ENCODE measurements at places on chromosomes 7 and 10.
A peak's percentile ranks its signal among the peaks of the same experiment; 100 is the strongest.

DNA sequence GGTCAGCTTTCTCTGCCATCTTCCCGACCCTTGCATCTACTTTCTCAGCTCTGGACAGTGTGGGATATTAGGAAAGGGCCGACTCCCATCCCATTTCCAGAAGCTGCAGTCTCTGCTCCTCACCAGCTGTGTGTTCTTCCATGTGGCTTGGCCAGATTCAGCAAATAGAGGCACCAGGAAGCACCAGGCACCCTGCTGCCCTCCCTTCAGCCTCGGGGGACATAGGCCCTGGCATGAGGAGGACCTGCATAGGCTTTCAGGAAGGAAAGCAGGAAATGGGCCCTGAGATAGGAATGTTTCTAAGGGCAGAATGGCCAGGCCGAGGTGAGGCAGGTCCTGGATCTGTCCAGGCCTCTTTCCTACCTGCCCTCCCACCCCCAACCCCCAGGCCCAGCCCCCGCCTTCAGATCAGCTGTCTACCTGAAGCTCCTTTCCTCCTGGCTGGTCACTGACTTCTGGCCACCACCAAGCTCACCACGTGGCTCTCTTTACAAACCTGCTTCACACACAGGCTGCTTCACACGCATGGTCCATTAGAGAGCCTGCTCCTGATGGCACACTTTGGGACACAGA is 27.5 kb upstream of the PURB start:
- no peak for DNase-seq

GRCh38 chr7:17456541-17456940 is 158.1 kb downstream of the AHR start:
- DNase-seq: no peak

DNA sequence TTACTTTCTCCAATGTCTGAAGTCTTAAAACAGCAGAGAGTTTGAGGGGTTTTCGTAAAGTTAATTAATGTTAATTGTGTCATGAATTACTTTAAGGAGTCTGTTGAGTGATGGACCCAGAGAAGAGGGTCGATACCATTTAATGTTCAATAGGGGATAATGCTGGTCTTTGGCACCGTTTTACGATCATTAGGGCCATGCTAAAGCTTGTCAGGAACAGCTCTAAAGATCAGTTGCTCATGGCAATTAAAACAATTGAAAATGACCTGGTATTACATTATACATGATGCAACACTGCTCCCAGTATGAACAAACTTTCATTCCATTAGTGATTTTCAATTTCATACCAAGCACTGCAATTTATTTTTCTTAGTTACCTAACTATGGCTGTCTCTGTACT is 296.9 kb downstream of the ETV1 start:
- no peak for DNase-seq

- no peak for DNase-seq
Observed at GRCh38 chr7:70700055-70700940, 431.6 kb upstream of the GALNT17 start.

DNA sequence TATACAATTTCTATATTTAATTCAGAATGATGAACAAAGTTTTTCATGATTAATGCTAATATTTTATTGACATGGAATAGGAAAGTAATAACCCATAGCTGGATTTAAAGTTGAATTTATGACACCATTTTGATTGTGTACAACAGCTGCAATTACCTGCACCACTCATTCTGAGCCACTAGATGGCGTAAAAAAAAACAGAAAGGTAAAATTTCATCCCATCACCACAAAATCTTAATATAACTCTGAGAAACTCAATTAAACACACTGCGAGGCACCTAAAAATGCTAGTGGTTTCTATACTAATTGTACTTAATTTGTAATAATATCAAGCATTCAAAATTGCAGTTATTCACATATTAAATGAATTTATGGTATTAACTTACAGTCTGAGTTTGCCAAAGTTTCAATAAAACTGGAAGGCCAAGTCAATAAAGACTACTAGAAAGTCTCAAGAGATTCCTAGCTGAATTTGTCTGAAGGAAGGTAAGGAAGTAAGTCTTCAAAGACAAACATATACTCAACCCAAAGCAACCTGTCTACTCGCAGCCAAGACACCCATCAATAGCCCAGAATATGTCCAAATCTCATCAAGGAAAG is 182.5 kb downstream of the SKAP2 start:
- no peak for DNase-seq

- DNase-seq: no peak
Observed at GRCh38 chr10:62638062-62638477, 166.4 kb upstream of the ADO start.

- no peak for DNase-seq
Observed at GRCh38 chr10:69646185-69647060, 16.4 kb downstream of the FAM241B start.

GRCh38 chr10:132526676-132527075 is 10.9 kb upstream of the INPP5A start:
- no peak for DNase-seq

GRCh38 chr7:2882111-2882510 is 38.0 kb upstream of the GNA12 start:
- DNase-seq: no peak

DNA sequence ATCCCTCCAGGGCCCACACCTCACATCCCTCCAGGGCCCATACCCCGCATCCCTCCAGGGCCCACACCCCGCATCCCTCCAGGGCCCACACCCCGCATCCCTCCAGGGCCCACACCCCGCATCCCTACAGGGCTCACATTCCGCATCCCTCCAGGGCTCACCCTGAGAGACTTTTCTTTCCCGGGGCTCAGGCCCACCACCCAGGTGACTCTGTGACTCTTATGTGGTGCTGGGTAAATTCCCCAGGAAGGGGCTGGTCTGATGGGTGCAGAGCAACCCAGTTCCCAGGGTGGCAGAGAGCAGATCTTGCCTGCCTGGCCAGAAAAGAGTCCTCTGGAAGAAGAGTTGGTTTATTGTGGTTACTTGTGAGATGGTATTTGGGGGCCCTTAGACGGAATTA is 290.7 kb downstream of the TCERG1L start:
- no peak for DNase-seq

DNA sequence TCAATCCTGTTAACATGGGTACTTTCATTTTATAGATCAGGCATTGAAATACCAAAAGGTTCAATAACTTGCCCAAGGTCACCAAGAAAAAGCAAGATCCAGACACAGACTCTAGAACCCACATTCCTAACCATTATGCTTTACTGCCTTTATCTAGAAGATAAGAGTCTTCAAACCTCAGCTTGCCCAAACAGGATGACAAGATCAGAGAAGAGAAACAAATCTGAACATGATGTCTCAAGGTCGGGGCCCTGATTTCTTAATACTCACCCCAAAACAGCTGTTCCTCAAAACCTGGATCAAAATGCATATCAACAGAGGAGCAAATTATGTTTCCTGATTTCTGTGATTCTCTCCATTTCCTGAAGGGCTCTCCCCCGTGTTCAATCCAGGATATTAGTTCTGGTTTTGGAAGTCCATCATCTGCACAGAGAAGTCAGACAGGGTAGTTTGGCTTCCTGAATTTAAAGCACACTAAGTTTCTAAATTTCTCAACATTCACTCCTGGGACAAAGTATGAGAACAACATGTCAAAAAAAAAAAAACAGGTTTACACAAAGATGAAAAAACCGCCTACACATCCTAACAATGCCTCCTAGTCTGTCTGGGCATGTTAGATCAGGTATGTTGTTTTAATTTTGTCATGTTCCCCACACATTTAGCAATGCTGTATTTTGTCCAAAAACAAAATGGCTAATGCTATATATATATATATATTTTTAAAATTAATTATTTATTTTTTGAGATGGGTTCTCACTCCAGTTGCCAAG is 16.2 kb downstream of the ZNF786 start:
- DNase-seq: no peak

DNA sequence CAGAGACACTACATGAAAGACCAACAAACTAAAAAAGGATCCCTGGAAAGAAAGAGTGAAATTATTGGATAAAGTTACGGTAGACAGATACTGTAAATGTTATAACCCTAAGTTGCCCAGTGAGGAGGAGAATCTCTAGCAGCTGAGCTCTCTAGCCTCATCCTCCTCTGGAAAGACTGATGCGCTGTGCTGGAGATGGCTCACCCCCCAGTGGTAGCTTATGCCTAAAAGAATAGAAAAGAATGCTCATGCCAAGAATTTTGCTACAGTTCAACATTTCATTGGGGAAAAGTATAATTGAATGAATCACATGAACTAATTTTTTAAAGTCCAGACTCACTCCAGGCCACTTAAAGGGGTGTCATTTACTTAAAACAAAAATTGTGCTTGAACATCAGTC is 50.8 kb upstream of the RNF32 start:
- peak; percentile 71 for DNase-seq

GRCh38 chr7:15989194-15989593 is 302.7 kb upstream of the MEOX2 start:
- DNase-seq: no peak

- DNase-seq: no peak
Observed at GRCh38 chr7:18721429-18721828, 225.9 kb downstream of the HDAC9 start.

DNA sequence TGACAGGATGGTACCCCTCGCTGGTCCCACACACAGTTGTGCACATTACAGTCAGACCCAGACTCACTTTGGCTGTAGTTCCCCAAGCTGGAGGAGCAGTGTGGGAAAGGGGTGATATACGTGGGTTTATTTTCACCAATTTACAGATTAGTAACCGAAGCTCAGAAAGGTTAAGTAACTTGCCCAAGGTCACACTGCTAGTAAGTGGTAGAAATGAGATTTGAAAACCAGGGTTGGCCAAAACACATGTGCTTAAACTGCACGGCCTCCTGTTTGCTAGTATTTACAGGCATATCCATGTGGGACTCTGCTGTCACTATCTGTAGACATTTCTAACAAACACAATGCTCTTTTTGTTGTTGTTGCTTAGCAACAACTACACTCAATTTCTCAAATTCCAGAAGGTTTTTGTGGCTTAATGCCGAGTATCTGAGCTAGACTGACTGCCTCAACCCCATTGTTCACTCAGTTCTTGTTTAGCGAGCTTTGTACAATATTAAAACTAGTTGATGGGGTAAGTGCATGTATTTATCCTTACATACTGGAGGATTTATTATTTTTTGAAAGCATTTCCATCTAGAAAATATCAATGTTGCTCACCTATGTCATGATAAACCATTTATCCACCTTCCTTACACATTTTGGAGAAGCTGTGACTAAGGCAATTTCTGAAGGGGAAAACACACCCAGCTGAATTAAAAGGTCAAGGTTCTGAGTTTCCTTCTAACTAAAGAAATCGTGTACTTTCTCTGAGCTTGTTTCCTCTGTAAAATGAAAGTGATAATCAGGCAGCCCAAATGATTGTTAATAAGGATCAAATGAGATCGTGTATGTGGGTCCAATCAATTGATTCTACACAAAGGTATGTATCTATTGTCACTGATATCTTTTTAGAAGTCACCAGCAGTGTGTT is 5.3 kb upstream of the TMEM139 start:
- DNase-seq: peak; percentile 94

DNA sequence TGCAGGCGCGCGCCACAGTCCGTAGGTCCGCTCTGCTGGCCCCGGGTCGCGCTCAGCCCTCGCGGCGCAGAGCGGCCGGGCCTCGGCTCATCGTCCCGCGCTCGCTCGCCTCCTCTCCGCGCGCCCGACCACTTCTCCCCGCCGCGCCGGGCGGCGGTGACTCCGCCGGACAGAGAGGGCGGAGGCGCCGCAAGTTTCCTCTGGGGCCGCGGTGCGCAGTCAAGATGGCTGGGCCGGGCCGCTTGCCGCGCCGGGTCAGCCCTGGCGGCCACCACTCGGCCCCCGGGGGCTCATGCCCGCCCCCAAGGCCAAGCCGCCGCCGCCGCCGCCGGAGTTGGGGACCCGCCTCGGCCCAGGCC is 441 bp downstream of the FZD8 start:
- no peak for DNase-seq

GRCh38 chr7:95501261-95501832 is 15.6 kb downstream of the ASB4 start:
- no peak for DNase-seq

DNA sequence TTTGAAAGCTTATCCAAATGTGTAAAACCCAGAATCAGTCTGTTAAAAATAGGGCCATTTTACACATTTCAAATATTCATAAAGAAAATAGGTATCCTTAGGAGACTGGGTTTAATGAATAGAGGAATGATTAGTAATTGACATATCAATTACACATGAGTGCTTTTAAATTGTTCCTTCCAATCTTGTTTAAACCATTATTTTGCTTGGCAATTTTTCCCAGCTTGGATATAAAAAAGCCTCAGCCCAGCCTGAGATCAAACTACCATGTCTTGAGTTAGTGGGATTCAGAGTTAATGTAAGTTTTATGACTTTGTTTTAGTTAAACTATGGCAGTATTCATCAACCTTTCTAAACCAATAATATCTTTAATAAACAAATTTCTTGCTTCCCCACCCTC is 28.3 kb downstream of the PARP12 start:
- DNase-seq: no peak

GRCh38 chr7:7996568-7996967 is 28.0 kb downstream of the GLCCI1 start:
- DNase-seq: no peak

GRCh38 chr10:16950656-16951601 is 133.7 kb upstream of the RSU1 start:
- DNase-seq: peak; percentile 56

DNA sequence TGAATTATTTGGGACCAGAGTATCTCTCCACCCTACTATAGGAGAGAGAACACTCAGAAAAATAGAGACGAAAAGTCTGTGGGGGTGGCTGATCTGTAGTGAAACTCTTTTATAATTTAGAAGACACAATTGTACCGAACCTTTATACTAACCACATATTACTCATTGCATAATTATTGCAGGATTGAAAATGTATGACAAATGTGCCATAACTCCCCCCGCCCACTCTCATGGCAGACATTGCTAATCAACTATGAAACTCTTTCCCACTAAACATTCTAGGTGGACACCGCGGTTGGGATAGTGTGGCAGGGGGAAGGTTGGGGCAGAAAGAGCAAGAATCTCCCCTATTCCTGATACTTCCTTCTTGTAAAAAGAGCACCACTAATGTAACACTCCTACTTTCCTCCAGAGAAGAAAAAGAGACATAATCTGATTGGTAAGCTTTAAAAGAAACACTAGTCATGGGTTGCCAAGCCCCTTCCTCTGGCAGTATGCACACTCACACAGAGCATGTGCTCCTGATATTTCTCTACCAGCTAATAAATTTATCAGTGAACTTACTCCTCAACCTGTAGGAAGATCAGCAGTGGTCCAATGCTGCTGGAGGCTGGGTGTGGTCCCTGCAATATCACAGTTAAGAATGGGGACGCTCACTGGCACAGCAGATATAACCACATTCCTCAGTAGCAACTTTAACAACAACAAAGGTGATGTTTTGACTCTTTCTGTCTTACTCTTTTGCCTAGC is 18.7 kb upstream of the ARID5B start:
- DNase-seq: no peak

- DNase-seq: no peak
Observed at GRCh38 chr7:97002555-97003261, 2.6 kb upstream of the DLX6 start.

- no peak for DNase-seq
Observed at GRCh38 chr10:124990671-124991625, 49.0 kb downstream of the ZRANB1 start.

GRCh38 chr7:94350734-94351133 is 44.0 kb upstream of the COL1A2 start:
- DNase-seq: no peak

- DNase-seq: no peak
Observed at GRCh38 chr10:43312612-43313011, 45.7 kb upstream of the RASGEF1A start.

GRCh38 chr7:151592868-151593486 is 73.3 kb upstream of the RHEB start:
- no peak for DNase-seq
